ENCODE measurements at places on chromosomes 5 and 9. TPM values are rescaled to one million over a fixed set of nuclear protein-coding genes. Genes with fewer than 3 reads are reported as not detected.

GRCh38 chr5:56307714-56308333 is 74.7 kb upstream of the ANKRD55 start:
- no peak for DNase-seq

DNA sequence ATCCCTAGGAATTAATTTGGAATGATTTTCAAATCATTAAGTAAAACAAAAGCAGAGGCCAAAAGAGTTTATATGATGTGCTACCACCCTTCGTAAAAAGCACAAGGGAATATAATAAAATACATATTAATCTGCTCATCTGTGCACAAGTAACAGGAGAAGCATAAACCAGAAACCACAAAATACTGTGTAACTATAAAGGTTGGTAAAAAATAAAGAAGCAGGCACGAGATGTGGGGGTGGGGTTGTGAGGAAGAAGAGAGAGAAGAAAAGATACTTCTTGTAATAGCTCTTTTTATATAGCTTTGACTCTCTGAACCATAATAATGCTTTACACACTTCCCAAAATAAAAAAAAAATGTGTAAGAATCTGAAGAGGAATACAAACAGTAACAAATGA is 214.9 kb upstream of the EFNA5 start:
- DNase-seq = no peak

GRCh38 chr5:60399507-60399906 is 300.5 kb downstream of the DEPDC1B start:
- DNase-seq = no peak

- peak; percentile 57 for DNase-seq
Measured at GRCh38 chr9:121294866-121295661, 27.1 kb downstream of the GSN start.

GRCh38 chr9:124675261-124676158 is 95.6 kb downstream of the NR6A1 start:
- DNase-seq = peak; percentile 30

DNA sequence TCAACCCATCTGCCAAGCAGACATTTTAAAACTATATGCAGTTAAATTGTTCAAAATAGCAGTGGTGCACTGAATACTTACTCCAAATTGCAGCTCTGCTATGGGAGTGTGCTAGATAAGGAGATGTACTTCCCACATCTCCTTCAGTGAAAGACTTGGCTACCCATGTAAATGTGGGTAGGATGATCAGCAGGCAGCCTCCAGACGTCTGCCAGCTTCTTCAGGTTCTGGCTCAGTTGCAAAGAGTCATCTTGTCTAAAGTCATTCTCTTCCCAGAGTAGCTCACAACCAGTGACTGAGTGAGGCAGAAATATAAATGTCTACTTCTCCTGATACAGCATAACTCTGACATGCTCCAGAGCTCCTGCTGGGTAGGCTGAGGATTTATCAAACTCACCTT is 1050.0 kb upstream of the CDH10 start:
- no peak for DNase-seq

DNA sequence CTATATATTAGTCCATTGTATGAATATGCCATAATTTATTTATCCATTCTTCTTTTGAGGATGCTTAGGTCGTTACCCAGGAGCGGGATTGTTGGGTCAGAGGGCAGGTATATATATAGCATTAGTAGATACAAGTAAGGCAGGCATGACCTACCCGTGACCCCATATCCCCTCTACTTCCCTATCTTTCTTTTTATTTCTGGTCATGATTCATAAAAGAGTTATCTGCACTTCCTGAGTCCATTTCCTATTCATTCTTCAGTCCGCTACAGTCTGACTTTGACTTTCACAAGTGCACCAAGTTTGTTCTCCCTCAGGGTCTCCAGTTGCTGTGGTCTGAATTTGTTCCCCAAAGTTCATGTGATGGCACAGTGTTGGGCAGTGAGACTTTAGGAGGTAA is 6.9 kb downstream of the RHOBTB3 start:
- DNase-seq = no peak

DNA sequence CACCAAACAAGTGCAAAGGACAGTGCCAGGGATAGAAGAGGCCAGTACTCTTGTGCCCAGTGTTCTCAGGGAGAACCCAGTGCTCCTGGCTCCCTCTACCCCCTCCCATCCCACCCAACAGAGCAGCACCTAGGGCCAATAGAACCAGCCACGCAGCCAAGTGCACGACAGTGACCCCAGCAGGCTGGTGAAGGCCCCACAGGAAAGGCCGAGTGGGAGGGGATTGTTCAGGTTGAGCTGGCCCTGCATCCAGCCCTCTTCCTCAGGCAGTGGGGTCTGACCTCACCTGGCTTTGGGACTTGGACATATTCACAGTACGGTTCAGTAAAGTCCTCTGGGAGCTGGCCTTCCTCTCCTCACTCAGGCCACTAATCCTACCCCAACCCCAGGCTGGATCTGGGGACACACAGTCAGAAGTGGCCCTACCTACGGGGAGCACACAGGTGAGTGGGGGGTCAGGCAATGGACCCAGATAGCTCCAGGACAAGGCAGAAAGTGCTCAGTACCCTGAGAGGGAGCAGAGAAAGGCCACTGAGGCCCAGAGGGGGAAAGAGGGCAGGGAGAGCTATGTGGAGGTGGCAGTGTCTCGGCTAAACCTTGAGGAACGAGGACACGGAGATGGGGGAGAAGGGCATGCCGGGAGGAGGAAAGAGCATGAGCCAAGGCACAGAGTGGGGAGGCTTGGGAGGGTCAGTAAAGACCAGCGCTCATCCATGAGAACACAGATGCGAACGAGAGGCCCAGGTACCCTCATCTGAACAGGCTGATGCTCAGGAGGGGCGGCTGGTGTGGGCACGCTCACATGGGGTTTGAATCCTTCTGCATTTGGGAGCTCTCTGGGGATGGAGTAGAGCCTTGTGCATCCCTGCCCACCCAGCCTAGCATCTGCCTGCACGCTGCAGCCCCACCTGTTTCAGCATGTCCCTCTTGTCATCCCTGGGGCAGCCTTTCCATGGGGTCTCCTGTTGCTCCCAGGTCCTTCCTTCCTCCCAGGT is 25.6 kb downstream of the POLR1E start:
- no peak for DNase-seq

DNA sequence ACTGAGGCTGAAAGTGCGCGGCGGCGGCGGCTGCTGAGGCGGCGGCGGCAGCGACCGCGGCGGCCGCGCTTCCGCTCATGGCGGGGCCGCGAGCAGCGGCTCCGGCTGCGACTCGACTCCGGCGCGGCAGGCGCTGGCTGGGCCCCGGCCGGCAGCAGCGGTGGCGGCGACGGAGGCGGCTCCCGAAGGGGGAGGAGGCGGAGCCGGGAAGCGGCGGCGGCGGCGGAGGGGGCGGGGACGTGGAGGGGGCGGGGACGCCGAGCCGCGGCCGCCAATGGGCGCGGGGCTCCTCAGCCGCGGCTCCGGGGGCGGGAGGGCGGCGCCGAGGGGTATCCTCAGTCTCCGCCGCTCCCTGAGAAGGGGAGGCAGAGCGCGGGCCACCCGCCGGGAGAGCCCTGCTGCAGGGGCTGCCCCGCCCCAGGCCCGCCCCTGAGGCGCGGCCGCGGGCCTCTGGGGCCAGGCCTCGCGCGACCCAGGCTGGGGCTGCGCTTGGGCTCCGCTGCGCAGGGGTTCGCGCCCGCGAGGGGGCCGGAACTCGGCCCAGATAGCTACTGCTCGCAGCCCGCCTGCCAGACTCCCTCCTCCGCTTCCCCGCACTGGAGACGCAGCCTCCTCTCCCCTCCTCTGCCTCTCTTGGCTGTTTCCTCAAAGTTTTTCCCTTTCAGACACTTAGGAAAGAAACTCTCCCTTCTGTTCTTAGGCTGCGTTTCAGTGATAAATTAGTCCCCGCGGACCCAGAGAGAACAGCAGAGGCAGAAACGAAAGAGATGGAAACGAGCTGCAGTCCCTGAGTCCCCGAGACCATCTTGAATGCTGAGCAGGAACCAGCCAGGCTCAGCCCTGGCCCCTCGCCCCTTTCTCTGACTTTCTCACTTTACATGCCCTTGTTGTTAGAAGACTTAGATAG is 85.0 kb upstream of the MELK start:
- DNase-seq = peak; percentile 98

- no peak for DNase-seq
Measured at GRCh38 chr5:50856401-50857119, 190.1 kb downstream of the PARP8 start.

DNA sequence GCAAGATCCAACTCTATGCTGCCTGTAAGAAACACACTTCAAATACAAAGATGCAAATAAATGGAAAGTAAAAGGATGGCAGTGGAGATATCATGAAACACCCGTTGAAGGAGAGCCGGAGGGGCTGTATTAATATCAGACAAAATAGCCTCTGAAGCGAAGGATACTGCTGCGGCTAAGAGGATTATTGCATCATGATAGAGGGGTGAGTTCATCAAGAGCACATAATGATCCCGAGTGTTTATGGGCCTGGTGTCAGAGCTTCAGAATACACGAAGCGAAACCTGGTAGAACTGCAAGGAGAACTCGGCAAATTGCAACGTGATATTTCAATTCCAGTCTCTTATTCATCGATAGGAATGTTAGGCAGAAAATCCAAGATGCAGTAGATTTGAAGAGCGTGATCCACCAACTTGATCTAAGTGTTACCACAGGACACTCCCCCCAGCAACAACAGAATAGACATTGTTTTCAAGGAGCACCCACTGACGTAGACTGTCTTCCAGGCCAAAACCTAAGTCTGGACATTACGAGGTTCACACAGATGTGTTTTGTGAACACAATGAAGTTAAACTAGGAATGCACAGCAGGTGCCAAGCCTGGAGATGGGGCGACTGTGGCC is 27.7 kb upstream of the QSOX2 start:
- no peak for DNase-seq

- DNase-seq = no peak
Measured at GRCh38 chr5:1749346-1750124, 50.1 kb downstream of the MRPL36 start.

GRCh38 chr5:176714067-176714466 is 66.8 kb downstream of the TSPAN17 start:
- DNase-seq = no peak

- DNase-seq = no peak
Measured at GRCh38 chr5:74055486-74056106, 429.6 kb downstream of the ARHGEF28 start.

DNA sequence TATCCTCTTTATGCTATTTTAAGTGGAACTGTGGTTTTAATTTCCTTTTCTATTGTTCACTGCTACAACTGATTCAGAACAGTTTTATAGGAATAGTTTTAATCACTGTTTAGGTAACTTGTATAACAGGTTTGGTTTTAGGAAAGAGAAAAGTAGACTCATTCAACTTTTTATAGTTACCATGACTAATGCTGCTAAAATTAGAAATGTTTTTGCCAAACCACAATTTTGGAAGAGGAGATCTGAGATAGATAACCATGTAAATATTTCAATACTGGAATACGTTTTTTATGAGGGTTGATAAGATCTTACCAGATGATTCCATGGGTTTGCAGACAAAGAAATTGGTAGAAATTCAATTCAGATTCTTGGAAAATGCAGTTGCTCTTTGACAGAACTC is 404.6 kb upstream of the ARRDC3 start:
- DNase-seq = no peak

- DNase-seq = peak; percentile 77
Measured at GRCh38 chr5:473551-474192, 30.7 kb downstream of the EXOC3 start.

DNA sequence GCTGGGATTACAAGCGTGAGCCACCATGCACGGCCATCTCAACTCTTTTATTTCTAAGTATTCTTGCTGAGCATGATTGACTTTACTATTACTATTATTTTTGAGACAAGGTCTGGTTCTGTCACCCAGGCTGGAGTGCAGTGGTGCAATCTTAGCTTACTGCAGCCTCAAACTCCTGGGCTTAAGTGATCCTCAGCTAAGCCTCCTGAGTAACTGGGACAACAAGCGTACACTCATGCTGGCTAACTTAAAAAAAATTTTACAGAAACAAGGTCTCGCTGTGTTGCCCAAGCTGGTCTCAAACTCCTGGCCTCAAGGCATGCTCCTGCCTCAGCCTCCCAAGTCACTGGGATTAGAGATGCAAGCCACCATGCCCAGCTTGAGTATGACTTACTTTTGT is 443.7 kb downstream of the ARHGEF28 start:
- DNase-seq = no peak

GRCh38 chr5:41517909-41518308 is 7.5 kb upstream of the PLCXD3 start:
- no peak for DNase-seq

DNA sequence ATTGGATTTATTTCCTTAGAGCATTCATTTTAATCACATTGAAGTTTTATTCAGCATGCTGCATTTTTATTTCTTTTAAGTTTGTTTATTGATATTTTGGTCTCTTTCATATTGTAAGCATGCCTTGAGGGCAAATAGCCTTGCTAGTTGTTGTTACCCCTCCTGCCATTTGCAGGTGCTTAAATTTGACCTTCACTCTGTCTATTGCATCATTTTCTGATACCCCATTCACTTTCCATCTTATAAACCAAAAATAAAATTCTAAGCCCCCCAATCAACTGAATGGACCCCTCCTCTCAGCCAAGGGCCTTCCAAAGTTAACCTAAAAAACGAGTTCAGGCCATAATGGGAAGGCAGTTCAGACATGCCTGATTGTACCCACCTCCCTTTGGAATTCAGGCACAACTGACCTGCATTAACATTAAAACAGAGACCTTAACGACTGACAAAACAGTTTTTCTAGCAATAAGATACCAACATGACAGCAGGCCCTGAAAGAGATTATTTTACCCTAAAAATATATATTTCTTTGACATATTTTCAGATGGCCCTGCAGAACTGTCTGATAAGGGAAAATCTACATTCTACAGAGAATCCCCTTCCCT is 32.1 kb downstream of the TARS1 start:
- no peak for DNase-seq

DNA sequence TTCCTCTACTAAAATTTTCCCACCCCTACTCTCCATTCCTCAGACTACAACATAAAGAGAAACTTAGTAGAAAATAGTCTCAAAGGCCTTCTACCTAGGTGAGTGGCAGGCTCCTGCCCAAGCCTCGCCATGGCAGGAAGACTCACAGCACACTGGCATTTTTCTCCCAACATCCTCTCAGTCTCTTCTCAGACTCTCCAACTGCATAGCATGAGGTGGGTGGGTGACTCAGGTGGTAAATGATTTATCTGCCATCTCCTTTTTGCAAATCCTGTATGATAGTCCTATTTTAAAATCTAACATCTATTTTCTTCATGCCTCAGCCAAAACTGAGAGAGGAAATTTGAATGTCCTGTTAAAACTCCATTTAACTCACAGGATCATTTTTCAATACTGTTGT is 33.5 kb upstream of the GRIA1 start:
- no peak for DNase-seq

- no peak for DNase-seq
Measured at GRCh38 chr5:174412374-174412773, 312.0 kb upstream of the MSX2 start.

The GARIN3 gene
- not detected for total RNA-seq

The GRAMD2B gene
- total RNA-seq = 69.6 TPM

The BARHL1 gene
- total RNA-seq = not detected

The F2RL2 gene
- total RNA-seq = 2.2 TPM

The KCNIP1 gene
- not detected for total RNA-seq

The MRPL36 gene
- total RNA-seq = 4.9 TPM

The GPX8 gene
- total RNA-seq = 2.0 TPM

The PSD2 gene
- 0.73 TPM for total RNA-seq

The SPINK5 gene
- total RNA-seq = 4.4 TPM

All from stomach (tissue), 19 donors.